Thymus (tissue), 14 donors: ENCODE measurements at places on chromosomes 11 and 22. TPM values are rescaled to one million over a fixed set of nuclear protein-coding genes. Genes with fewer than 3 reads are reported as not detected.

Gene LMNTD2
- polyA plus RNA-seq: 5.8 TPM

Gene LDLRAD3
- 6.9 TPM for polyA plus RNA-seq

Gene MIAT
- polyA plus RNA-seq: 2.9 TPM

Gene YPEL4
- polyA plus RNA-seq: 5.9 TPM

Gene DDIAS
- polyA plus RNA-seq: 2.3 TPM

Gene TMEM191B
- 2.0 TPM for polyA plus RNA-seq

Gene SYT12
- 0.68 TPM for polyA plus RNA-seq

Gene GAS2
- 2.8 TPM for polyA plus RNA-seq

Gene PAX6
- polyA plus RNA-seq: 0.32 TPM

Gene DLG2
- 4.8 TPM for polyA plus RNA-seq

Gene CALCA
- polyA plus RNA-seq: 4.6 TPM

Gene H19
- 102 TPM for polyA plus RNA-seq

Gene TTC36
- polyA plus RNA-seq: not detected

Gene DGCR8
- 22.5 TPM for polyA plus RNA-seq

Gene DSCAML1
- 0.32 TPM for polyA plus RNA-seq

Gene PDGFB
- polyA plus RNA-seq: 4.3 TPM

Gene MMP8
- 2.4 TPM for polyA plus RNA-seq

Gene CASP5
- polyA plus RNA-seq: 0.55 TPM

Gene ZBTB44
- polyA plus RNA-seq: 31.1 TPM

Gene RFPL1
- polyA plus RNA-seq: 0.05 TPM

Gene NAT10
- 31.1 TPM for polyA plus RNA-seq

Gene JAML
- polyA plus RNA-seq: 39.7 TPM

Gene IFITM10
- 0.80 TPM for polyA plus RNA-seq

Gene DGAT2
- 5.3 TPM for polyA plus RNA-seq

Gene SPI1
- polyA plus RNA-seq: 40.0 TPM

Gene PIWIL4
- 10.9 TPM for polyA plus RNA-seq

Gene SLC5A12
- polyA plus RNA-seq: 0.18 TPM

Gene PNPLA3
- polyA plus RNA-seq: 0.05 TPM

Gene TRPM5
- 0.55 TPM for polyA plus RNA-seq

Gene UPK3A
- polyA plus RNA-seq: 1.0 TPM

Gene APOA5
- 0.07 TPM for polyA plus RNA-seq

Gene PATE3
- polyA plus RNA-seq: not detected

Gene OR2D2
- polyA plus RNA-seq: not detected

Gene MYOD1
- polyA plus RNA-seq: 0.43 TPM

Gene PKDREJ
- 0.02 TPM for polyA plus RNA-seq

Gene GLB1L2
- polyA plus RNA-seq: 0.46 TPM

Gene NXPE1
- polyA plus RNA-seq: not detected

Gene RCOR2
- 0.87 TPM for polyA plus RNA-seq

Gene AIFM3
- 3.3 TPM for polyA plus RNA-seq

Gene FJX1
- polyA plus RNA-seq: 4.2 TPM

Gene APOC3
- polyA plus RNA-seq: 9.8 TPM

Gene RBFOX2
- polyA plus RNA-seq: 10.2 TPM

Gene TCN2
- 10.2 TPM for polyA plus RNA-seq

Gene TTC28
- polyA plus RNA-seq: 2.0 TPM

Gene MMP1
- 2.5 TPM for polyA plus RNA-seq

Gene ADORA2A
- polyA plus RNA-seq: 21.8 TPM

Gene ZNF280B
- polyA plus RNA-seq: 0.55 TPM

Gene NLRP6
- polyA plus RNA-seq: 2.2 TPM

Gene TRIOBP
- 29.8 TPM for polyA plus RNA-seq

Gene PKP3
- polyA plus RNA-seq: 26.5 TPM

Gene PARVG
- 165 TPM for polyA plus RNA-seq

Gene SCARF2
- polyA plus RNA-seq: 1.3 TPM

Gene CRYBB2
- 0.68 TPM for polyA plus RNA-seq

Gene P4HA3
- polyA plus RNA-seq: 0.18 TPM

Gene TESMIN
- polyA plus RNA-seq: 4.6 TPM

Gene CHCHD10
- polyA plus RNA-seq: 64.0 TPM

Gene APOL5
- 0.09 TPM for polyA plus RNA-seq

Gene POU2F3
- 2.0 TPM for polyA plus RNA-seq

Gene TSPAN32
- polyA plus RNA-seq: 15.7 TPM

Gene APLNR
- 1.2 TPM for polyA plus RNA-seq
